Activated CD4-positive, alpha-beta memory T cell treated with anti-CD3 and anti-CD28 coated beads, Interleukin-2, amount 10 ng/mL, durations not matched to agents 7 days and 5 days (primary cell): ENCODE measurements at places on chromosomes 2 and 18. TPM values are rescaled to one million over a fixed set of nuclear protein-coding genes. Genes with fewer than 3 reads are reported as not detected.

Gene HOXD12
- not detected for total RNA-seq

Gene CPLX4
- total RNA-seq, result not detected

DNA sequence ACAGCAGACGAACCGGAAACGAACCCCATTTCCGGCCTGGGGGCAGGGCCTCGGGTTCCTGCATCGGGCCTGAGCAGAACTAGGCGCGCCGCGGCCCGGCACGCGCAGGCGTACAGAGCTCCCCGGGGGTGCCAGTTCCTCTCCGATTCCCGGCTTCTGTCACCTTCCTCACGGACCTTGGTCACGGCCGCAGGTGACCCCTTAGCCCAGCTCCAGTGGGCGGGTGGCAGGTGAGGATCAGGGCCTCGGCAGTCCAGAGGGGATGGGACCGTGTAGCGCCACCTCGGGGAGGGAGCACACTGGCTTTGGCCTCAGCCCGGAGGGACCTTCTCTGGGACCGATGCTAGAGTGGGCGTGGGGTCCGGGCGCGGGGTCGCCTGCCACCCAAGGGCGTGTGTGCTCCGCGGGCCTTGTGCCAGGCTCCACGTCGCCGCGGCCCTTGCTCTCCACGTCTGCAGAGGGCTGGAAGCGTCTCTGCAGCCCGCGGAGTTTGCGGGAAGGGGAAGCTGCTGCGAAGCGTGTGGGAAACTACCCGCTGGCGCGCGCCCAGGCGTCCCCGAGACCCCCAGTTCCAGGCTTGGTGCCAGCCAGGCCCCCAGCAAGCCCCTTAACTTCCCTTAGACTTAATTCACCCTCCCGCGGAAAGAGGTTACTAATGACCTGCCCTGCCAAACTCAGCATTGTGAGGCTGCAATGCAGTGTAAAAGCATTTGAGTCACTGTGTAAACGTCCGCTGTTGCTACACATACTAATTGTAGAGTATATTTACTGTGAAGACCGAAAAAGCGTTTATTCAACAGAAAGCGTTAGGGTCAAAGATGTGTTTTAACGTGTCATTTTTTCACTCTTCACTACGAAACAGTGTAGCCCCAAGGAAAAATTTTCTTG lies at the start of gene TRAPPC12:
TRAPPC12 (plus strand) TSS at position 48 of the 888 bp plus-strand sequence. CDS start 7,930 bp downstream, outside the sequence.
- DNase-seq, result peak; percentile 95

DNA sequence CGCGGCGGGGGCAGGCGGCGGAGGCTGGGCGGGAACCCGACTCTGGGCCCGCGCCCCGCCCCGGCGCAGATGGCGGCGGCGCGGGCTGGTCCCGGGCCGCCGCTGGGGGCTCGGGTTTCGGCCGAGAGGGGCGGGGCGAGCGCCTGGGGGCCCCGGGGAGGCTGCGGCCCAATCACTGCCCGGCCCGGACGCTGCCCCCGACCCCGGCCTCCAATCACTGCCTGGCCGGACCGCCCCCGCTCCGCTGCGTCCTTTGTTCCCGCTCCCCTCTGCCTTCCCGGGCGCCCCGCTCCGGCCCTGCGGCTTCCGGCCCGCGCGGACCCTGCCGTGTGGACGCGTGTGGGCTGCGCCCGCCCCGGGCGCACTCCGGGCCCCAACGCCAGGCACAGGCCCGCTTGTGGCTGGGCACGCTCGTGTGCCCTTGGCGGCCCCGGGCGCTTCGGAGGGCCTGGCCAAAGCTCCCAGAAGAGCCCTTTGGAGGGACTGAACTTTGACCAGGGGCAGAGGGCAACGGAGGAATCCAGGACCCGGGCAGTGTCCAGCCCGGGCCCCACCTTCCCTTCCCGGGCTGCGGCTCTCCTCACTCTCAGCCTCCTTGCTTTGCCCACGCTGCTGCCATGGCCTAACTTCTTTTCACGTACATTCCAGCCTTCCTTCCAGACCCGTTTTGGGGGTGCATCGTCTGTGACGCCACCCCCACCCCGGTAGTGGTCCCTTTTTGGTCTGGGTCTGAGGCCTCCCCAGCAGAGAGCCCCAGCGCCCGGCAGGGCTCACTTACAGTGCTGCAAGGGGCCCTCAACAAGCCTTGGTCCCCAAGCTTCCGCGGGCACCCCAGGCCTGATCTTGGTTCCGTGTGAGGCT lies 27.1 kb upstream of the PTMA start:
- no peak for DNase-seq

- no peak for DNase-seq
Measured at GRCh38 chr2:16134436-16135165, 194.3 kb downstream of the MYCN start.

GRCh38 chr2:184692141-184692734 lies 93.9 kb downstream of the ZNF804A start:
- DNase-seq, result no peak

DNA sequence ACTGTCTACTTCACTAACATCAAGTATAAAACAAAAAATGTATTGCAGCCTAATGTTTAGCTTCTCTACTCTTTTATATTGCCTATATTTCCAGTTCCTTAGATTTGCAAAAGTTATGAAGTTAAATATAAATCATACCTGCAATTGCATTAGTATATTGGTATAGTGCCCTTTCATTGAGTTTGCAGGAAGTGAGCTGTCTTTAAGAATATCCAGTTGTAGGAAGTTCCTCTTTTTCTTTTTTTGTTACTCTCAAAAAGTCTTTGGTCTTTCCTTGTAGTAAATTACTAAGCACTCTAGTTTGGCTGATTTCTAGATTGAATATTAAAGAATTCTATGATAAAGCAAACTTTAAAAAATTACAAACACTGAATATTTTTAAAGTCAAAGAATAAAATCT lies 71.3 kb upstream of the FN1 start:
- no peak for DNase-seq

DNA sequence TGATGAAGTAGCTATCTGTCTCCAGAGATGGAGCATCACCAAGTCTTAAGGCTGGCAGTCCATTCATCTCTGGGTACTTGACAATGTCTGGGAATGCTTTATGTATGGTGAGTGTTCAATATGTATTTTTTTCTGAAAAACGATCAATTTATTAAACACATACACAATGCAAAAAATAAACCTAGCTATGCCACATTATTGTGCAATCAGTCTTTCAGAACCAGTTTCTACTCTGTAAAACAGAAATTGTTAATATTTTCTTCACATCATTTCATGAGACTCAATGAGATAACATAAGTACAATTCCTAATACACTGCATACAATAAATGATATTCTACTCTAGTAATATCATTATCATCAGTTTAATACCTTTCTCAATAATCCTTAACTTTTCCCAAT lies 122.5 kb downstream of the PIGN start:
- no peak for DNase-seq

DNA sequence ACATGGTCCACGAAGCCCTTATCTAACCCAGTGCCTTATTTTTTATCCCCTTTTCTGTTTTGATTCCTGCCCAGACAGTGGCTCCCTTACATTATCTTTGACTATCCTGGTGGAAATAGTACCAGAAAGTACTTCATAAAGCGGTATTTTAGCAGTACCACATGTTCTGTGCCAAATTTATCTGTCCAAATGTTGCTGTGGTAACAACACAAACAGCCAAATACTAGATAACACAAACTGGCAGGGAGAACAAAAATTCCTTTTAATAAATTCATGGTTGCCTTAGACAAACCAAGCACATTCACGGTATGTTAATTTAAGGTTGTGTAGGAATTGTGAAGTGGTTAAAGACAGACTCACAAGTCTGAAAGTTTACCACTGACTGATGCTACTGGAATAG lies 187.9 kb upstream of the LHCGR start:
- no peak for DNase-seq

DNA sequence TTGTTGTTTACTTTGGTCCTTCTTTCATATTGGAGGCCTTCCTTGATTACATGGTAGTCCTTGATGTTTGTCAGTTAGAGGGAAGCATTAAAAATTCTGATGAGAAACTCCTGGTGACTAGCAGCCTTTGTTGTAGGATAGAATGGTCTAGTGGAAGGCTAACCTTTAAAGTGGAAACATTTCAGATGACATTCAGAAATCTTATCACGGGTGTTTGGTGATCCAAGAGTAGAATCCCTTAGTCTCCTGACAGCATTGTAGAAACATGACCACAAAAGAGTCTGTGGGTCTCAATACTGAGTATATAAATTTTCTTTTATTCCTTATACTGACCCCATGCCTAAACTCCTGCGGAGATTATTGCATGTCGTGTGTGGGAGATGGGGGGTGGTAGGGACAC lies 13.4 kb downstream of the MARCHF7 start:
- DNase-seq, result no peak

DNA sequence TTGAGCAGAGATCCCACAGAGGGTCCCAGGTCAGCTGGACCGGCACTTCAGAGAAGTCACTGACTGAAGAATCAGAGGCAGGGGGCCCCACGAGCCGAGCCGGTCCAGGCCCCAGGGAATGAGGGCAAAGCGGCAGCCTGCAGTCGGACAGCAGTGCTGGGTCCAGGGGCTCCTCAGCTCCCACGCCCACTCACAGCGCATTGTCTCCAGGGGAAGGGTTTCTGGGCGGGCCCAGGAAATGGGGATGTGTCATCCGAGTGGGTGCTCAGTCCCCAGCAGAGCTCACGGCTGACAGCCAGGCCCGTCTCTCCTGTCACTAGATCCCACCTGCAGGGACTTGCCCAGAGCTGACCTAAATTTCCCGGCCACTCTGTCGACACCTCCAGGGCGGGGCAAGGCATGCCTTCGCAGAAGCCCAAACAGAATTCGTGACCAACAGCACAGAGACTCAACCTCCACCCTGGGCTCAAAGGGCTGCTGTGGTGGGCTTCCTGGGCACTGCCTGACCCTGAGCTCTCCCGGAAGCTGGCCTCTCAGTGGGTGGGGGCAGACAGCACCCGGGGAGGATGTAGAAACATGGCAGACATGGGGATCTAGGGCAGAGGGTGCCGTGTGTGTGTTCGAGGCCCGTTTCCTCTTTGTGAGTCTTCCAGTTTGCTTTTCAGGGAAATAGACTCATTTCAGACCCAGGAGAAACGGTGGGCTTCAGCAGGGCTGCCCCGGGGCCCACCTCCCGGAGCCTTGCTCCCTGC lies 42.1 kb upstream of the TAF1B start:
- DNase-seq, result peak; percentile 74

DNA sequence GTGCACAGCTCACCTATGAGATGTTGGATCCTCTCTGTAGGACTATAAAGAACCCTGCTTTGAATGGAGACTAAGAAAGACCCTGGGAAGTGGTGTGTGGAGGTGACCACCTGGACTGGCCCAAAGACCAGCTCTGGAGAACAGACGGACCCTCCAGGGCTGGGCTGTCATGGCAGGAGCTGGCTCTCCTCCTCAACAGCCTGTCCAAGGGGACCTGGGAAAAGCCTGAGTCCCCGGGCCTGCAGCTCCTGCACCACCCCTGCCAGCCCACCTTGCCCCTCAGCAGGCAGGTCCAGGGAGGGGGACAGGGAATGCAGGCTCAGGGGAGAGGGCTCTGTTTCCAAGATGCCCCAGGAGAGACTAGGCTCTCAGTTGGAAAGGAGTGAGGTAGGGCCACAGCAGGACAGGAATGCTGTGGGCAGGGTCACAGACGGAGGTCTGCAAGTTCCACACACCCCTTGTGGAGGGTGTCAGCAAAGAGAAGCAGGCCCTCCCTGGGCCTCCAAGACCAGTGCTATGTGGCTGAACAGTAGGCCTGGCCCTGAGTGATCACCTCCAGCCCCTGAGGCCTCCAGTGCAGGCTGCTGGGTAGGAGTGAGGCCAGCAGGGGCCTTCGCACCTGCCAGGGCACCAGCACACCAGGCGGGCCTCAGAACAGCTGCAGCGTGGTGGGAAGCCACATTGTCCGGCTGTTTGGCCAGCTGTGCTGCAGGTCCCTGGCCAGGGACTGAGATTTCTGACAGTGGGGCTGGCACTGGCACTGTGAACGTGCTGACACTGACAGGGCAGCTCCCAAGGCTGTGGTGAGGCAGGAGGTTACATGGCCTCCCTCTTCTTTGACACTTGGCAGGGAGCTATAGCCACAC lies 86.4 kb upstream of the OTOS start:
- no peak for DNase-seq

DNA sequence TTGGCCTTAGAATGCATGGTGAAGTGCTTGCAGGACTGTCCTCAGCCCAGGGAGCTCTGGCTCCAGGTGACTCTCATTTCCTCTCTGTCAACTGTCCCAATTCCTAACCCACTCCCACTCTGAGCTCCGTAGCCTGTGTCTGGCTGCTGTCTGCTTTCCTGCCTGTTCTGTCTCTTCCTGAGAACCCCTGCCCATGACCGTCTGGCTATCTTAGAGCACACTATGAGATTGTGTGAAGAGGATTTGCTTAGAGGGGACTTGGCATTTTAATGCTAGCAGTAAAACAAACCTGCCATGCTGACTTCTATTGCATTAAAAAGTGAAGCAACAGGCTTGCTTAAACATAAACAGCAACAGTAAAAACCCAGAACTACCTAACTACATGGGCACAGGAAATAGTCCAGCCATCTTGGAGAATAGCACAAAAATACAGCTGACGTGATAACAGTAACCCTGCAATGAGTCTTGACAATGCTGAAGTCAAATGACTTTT lies 234.7 kb downstream of the PRKCE start:
- DNase-seq, result no peak

- DNase-seq, result no peak
Measured at GRCh38 chr2:47313141-47313691, 89.7 kb upstream of the MSH2 start.

- no peak for DNase-seq
Measured at GRCh38 chr2:29726976-29727375, 194.4 kb downstream of the ALK start.

Gene FNDC4
- total RNA-seq, result not detected

DNA sequence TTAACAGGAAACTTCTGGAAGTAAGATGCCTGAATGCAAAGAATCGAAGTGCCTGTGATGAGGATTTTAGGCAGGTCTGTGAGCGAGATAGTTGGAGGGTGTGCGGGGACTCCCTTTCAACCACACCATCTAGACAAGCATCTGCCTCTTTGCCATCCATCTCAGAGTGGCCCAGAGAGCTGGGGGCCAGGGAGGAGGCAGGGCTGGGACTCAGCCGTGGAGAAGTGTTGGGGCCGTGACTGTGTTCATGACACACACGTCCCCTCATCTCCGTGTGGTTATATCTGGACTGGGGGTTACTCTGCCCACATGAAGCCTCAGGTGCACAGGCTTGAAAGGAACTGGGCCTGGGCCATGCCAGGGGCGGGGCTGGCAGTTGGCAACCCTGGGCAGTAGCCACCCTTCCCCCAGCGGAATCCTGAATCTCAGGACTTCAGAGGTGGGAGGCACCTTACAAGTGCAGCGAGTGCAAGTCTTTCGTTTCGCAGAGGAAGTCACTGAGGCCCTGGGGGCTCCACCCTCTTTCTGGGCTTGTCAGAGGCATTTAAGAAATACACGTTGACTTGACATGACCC lies 112.5 kb downstream of the SLC4A3 start:
- DNase-seq, result no peak
